Adrenal gland (tissue), 19 donors: ENCODE measurements at places on chromosomes 7 and 10. TPM values are rescaled to one million over a fixed set of nuclear protein-coding genes. Genes with fewer than 3 reads are reported as not detected.

Gene SHLD2
- 18.3 TPM for polyA plus RNA-seq

Gene UNC5B
- 7.9 TPM for polyA plus RNA-seq

Gene MRLN
- polyA plus RNA-seq, result 2.0 TPM

Gene SLC26A3
- not detected for polyA plus RNA-seq

Gene ACSL5
- 7.5 TPM for polyA plus RNA-seq

- H3K27ac ChIP-seq, result no peak overlapping the region
- H3K36me3 ChIP-seq, result no peaks in the 10 kb centered on the region
- no peak for DNase-seq
- no peak overlapping the region for H3K4me3 ChIP-seq
Measured at GRCh38 chr10:86674912-86675311, 6.6 kb downstream of the LDB3 start.

DNA sequence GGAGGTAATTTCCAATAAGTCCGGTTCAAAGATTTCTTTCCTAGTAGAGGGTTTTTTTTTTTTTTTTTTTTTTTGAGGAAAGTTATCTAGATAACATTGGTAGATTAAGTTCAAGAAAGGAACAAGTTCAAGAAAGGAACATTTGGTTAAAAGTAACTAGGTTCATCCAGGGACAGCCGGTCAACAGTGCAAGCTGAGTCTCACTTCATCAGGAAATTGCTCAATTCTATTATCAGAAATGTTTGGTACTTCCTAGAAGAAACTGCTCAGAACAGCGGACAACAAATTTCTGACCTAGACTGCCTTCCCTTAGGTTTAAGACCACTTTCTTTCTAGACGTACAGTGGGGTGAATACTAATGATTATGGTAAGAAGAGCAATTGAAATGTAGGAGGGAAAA, 3.7 kb upstream of the IL2RA start:
- H3K36me3 ChIP-seq, result no peaks in the 10 kb centered on the region
- peak; percentile 63 for DNase-seq
- peak overlapping the region; percentile 21 for H3K27ac ChIP-seq
- H3K27me3 ChIP-seq, result no peaks in the 10 kb centered on the region

DNA sequence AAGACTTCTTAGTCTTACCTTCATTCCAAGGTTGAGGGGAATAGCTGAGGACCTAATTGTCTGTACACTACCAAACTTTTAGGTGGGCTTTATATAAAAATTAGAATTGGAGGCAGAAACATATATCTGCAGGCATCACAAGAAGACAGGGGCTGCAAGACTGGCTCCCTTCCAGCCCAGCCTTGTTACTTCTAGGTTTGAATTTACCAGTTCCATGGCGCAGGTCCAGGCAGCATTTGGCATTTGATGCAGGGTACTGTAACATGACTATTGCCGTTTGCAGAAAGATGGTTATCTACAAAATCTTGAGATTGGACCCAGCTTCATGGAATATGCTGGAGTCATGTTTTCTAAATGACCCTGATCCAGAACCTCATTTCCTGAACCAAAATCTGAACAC, 105.4 kb upstream of the RHOBTB1 start:
- no peaks in the 10 kb centered on the region for H3K27me3 ChIP-seq
- no peak overlapping the region for H3K4me3 ChIP-seq
- H3K36me3 ChIP-seq, result no peaks in the 10 kb centered on the region
- no peak for DNase-seq

GRCh38 chr7:112112822-112113255, 93.4 kb downstream of the DOCK4 start:
- no peak overlapping the region for H3K4me3 ChIP-seq
- H3K27me3 ChIP-seq, result no peaks in the 10 kb centered on the region
- peak overlapping the region; percentile 38 for H3K27ac ChIP-seq
- no peaks in the 10 kb centered on the region for H3K36me3 ChIP-seq
- no peak for DNase-seq

- no peak for DNase-seq
- no peak overlapping the region for H3K27ac ChIP-seq
- no peak overlapping the region for H3K4me3 ChIP-seq
- H3K36me3 ChIP-seq, result no peaks in the 10 kb centered on the region
- H3K27me3 ChIP-seq, result no peaks in the 10 kb centered on the region
Measured at GRCh38 chr10:72879245-72879644, 14.3 kb upstream of the OIT3 start.

DNA sequence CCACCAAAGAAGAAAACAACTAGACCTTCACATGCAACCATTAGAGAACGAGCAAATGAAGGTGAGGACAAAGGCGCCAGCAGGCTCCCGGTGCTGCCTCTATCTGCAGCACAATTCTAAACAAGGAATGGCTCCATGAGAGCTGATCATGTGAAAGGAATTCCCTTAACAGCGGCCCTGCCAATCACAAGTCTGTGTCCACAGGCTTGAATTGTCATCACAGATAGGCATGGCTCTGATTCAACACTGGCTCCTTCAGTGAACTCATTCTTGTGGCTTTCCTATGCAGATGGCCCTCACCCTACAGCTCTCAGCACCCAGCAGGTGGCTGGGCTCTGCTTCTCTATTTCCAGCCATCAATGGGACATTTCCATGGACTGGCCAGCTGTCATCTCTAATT, 36.2 kb downstream of the LAMB1 start:
- H3K27me3 ChIP-seq, result no peaks in the 10 kb centered on the region
- H3K36me3 ChIP-seq, result no peaks in the 10 kb centered on the region
- no peak overlapping the region for H3K27ac ChIP-seq
- H3K4me1 ChIP-seq, result peaks cover 8% of the 10 kb centered on the region

DNA sequence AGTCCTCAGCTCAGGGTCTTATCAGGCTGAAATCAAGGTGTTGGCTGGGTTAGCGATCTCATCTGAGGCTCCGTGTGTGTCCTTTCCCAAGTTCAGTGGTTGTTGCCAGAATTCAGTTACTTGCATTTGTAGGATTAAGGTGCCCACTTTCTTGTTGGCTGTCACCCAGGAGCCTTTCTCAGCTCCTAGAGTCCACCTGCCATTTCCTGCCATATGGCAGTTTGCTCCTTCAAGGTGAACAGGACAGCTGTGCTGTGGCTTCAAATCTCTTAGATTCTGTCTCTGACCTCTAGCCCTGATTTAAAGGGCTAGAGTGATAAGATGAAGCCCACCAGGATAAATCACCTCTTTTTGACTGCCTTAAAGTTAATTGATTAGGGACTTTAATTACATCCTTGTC, 1.0 kb upstream of the HIF1AN start:
- peaks cover 4% of the 10 kb centered on the region for H3K4me1 ChIP-seq
- no peaks in the 10 kb centered on the region for H3K36me3 ChIP-seq
- H3K4me3 ChIP-seq, result no peak overlapping the region
- H3K27ac ChIP-seq, result no peak overlapping the region
- H3K27me3 ChIP-seq, result no peaks in the 10 kb centered on the region

DNA sequence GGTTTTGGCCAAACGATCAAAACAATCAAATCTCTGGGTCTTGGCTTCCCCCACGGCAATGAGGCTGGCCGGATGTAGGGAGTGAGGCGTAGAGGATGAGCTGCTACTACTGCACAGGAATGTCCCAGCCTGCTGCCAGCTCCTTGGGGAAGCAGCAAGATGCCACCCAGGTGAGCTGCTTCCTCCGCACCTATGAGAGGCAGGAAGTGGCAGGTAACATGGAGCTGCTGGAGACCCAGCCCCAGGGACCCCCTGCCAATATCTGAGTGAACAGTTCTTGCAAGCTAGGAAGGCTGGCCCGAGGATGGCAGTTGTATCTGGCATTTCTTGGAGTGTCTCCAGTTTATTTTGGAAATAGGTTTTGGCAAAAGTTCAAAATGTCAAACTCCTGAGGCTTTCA, 413.5 kb downstream of the DNAJB6 start:
- H3K27ac ChIP-seq, result no peak overlapping the region
- H3K4me3 ChIP-seq, result no peak overlapping the region
- H3K36me3 ChIP-seq, result no peaks in the 10 kb centered on the region
- H3K4me1 ChIP-seq, result no peaks in the 10 kb centered on the region
- no peak for DNase-seq

GRCh38 chr10:50585921-50586739, 37.6 kb downstream of the SGMS1 start:
- no peaks in the 10 kb centered on the region for H3K36me3 ChIP-seq
- H3K4me1 ChIP-seq, result no peaks in the 10 kb centered on the region
- DNase-seq, result peak; percentile 40
- no peaks in the 10 kb centered on the region for H3K27me3 ChIP-seq

DNA sequence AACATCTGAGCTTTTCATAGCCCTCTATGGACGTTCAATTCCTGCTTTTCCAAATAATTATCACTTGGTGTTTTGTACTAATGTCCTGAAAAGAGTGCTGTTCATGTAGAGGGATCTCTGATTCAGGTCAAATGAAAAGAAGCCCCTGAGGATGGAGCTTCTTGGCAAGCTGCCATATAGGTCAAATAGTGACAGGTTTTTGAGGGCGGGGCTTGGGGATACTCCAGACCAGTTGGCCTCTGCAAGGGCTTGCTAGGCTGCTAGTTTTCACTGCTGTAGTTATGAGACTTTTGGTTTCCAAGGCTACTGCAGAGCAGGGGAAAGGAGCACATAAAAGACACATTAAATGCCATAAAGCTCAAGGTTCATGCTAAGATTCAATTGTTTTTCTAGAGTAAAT, 257.2 kb upstream of the CACNA2D1 start:
- H3K27ac ChIP-seq, result no peak overlapping the region
- no peak for DNase-seq
- no peak overlapping the region for H3K4me3 ChIP-seq

DNA sequence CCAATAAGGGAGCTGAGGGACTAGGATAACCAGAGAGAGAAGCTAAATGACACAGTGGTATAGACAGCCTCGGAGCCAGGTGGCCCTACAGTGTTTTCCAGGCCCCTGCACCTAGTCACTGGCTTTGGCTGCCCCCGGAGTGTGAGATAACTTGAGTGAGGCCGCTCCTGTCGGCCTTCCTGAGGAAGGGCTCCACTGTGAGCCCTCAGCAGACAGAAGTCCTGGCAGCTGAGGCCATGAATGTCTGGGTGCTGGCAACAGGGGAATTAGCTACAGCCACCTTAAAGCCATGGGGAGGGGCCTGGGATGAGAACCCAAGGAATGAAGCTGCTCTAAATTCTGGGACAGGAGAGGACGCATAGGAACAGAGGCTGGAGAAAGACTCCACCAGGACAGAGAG, 4.6 kb upstream of the GDF10 start:
- no peak overlapping the region for H3K27ac ChIP-seq
- H3K36me3 ChIP-seq, result no peaks in the 10 kb centered on the region
- DNase-seq, result no peak
- peaks cover 6% of the 10 kb centered on the region for H3K4me1 ChIP-seq

DNA sequence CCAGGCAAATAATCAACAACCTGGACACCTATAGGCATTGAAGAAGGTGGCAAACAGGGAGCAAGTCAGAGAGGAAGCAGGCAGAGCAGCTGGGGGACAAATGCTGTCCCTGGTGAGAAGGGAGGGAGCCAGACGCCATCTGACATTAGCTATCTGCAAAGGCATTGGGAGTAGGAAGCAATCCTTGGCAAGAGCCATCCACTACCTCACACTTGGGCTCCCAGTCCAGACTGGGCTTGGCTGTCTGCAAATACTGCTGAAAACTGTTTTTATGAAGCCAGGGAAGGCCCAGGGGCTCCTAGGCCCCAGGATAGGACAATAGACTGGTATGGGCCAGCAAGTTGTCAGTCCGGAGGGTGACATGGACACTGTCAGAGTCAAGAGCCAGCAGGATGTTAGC, 132.5 kb downstream of the SORBS1 start:
- H3K4me3 ChIP-seq, result no peak overlapping the region
- H3K27ac ChIP-seq, result no peak overlapping the region
- no peak for DNase-seq
- H3K4me1 ChIP-seq, result no peaks in the 10 kb centered on the region
- H3K36me3 ChIP-seq, result no peaks in the 10 kb centered on the region
- no peaks in the 10 kb centered on the region for H3K27me3 ChIP-seq

- no peaks in the 10 kb centered on the region for H3K4me1 ChIP-seq
- H3K4me3 ChIP-seq, result no peak overlapping the region
- no peak for DNase-seq
- no peak overlapping the region for H3K27ac ChIP-seq
Measured at GRCh38 chr10:85650791-85651496, 715.7 kb downstream of the GRID1 start.

- no peak for DNase-seq
- no peaks in the 10 kb centered on the region for H3K27me3 ChIP-seq
- H3K27ac ChIP-seq, result no peak overlapping the region
- H3K4me3 ChIP-seq, result no peak overlapping the region
Measured at GRCh38 chr7:113299748-113300147, 181.4 kb upstream of the SMIM30 start.
